ENCODE measurements at places on chromosomes 3 and 15. TPM values are rescaled to one million over a fixed set of nuclear protein-coding genes. Genes with fewer than 3 reads are reported as not detected.

- DNase-seq: peak; percentile 59
Measured at GRCh38 chr3:188584162-188584529, 430.2 kb downstream of the LPP start.

DNA sequence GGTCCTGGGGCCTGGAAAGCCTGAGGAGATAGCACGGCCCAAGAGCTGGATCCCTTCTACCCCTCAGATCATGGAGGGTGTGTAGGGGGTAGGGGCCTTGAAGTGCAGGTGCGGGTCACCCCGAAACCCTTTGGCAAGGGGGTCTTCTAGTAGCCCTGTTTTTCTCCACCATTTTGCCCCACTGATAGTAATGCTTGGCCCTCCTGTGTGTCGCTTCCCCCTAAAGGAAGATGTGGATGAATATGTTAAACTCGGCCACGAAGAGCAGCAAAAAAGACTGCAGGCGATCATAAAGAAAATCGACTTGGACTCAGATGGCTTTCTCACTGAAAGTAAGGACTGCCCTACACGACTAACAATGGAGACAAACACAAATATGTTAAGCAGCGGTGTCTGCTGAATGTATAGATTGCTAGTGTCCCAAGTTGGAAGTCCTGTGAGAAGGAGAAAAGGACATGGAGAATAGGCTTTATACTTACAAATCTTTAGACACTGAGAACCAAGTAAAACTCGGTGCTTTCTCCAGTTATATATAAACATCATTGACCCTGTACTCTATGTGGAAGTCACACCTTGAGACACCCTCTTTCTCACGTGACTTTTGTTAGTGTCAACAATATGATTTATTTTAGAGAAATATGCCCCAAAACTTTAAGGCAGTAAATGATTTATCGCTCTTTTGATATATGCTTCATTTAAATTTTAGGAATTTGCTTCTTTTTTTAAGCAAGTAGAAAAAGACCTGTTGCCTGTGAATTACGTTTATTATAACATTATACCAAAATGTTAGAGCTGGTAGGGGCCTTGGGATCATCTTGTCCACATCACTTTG lies 802 bp downstream of the RCN2 start:
- DNase-seq: no peak

DNA sequence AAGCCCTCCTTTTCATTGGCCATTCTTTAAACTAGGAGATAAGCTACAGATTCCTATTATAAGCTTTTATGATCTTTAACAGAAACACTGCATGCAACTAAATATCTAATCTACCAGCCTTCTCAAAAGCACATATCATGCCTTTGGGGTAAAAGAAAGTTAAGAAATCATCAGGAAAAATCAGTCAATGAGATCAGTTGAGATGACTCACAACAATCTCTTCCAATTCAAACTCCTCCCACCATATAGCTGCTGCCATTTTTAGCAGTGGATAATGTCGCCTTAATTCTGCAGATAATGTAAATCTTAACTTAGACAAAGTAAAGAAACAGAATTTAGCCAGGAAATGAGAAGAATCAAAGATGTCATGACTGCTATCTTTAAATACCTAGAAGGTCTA lies 135.2 kb upstream of the BCL6 start:
- no peak for DNase-seq

DNA sequence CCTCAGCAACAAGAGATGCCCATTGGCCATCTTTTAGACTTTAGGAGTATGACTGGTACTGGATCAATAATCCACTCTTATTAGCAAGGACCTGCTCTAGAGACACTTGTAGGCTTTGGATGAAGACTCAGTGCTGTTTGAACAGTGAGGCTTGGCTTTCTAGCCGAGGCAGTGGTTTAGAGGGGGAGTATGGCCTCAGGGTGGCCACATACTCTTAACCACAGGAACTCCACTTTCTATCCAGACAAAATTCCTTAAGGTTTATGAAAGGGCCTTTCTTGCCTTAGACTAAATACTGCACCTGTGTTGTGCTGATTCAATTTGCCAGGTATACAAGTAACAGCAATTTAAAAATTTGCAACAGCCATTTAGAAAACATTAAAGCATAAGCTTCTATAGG lies 1046.3 kb downstream of the DIPK2A start:
- no peak for DNase-seq

GRCh38 chr3:177538750-177539730 lies 341.8 kb upstream of the TBL1XR1 start:
- no peak for DNase-seq

- no peak for DNase-seq
Measured at GRCh38 chr3:150968341-150969035, 4.0 kb downstream of the CLRN1 start.

GRCh38 chr3:183249006-183249718 lies 3.9 kb upstream of the B3GNT5 start:
- DNase-seq: no peak

GRCh38 chr3:137259089-137259488 lies 301.3 kb downstream of the IL20RB start:
- no peak for DNase-seq

GRCh38 chr3:87780811-87781210 lies 278.0 kb downstream of the CGGBP1 start:
- no peak for DNase-seq

- DNase-seq: no peak
Measured at GRCh38 chr3:44905446-44906157, 31.2 kb downstream of the TGM4 start.

DNA sequence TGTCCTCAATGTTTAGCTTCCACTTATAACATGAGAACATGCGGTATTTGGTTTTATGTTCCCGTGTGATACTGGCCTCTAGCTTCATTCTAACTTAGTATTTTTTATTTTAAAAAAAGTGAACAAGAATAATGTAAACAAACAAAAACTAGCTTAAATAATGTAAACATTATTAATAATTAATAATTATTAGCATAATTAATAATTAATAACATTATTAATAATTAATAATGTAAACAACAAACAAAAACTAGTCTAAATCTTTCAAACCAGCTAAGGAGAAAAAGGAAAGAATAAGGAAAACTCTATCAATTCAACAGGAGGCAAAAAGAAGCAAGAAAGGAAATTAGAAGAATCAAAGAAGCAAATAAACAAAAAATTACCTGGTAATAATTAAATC lies 66.2 kb upstream of the CLSTN2 start:
- DNase-seq: no peak

DNA sequence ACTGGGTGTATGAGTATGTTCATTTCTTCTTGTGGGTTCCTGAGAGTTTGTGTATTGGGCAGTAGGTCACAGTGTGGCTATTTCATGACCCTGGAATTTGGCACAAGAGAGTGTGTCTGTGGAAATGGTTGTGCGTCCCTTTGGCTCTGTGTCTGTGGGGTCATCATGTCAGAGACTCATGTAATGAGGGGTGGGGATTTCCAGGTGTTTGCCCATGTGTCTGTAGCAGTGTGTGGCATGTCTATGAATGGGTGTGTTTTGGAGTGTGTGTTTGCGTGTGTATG lies 1.3 kb upstream of the GATA2 start:
- no peak for DNase-seq

DNA sequence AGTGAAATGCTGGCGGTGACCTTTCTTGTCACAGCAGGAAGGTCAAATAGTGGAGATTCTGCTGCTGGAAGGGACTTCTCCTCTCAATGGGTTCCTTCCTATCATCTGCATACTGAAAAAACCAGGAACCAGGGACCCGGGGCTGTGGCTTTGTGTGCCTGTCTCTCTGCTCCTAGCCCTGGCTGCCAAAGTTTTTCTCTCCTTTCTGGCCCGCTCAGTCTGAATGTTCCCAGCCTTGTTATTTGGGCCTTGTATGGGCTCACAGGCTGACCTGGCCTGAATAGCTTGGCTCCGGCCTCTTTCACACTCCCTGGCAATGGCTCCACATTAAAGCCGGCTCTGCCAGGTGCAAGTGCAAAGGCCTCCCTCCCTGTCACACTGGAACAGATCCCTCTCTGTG lies 94.7 kb downstream of the LRIG1 start:
- no peak for DNase-seq

- DNase-seq: no peak
Measured at GRCh38 chr3:111971533-111972130, 7.2 kb upstream of the ABHD10 start.

DNA sequence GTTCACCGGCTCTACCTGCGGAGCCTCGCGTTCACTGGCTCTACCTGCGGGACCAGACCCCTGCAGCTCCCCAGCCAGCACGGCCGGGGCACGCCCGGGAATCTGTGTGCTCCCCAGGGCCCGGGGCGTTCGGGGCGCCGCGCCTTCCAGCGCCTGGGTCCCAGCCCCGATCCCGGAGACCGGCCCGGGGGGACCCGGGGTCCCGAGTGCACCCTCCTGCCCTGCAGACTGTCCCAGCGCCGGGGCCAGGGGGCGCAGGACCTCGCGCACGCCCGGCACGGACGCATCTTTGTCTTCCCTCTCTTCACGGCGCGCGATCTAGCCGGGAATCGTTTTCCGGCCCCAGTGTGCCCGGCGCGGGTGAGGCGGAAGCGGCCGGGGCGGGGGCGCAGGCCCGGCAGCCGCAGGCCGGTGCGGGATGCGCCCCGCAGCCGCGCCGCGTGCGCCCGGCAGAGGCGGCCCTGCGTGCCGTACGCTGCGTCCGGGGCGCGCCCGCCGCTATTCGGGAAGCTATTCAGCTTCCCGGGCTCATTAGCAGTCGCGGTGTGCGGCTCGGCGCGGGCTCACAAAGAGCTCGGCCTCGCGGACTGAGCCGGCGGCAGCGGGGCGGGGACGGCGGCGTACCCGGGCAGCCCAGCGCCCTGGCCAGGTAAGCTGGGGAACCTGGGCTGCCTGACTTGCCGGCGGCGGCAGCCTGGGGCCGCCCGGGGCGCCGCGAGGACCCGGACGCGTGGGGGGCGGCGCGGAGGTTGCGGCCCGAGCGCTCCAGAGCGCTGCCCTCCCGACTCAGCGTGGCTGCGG lies at the start of gene APBA2:
Gene APBA2, plus strand, starts transcription at position 345 of the 801 bp plus-strand sequence. CDS start 167,911 bp downstream, outside the sequence.
- peak; percentile 57 for DNase-seq

- DNase-seq: no peak
Measured at GRCh38 chr3:78096488-78097255, 1056.8 kb downstream of the ROBO2 start.

DNA sequence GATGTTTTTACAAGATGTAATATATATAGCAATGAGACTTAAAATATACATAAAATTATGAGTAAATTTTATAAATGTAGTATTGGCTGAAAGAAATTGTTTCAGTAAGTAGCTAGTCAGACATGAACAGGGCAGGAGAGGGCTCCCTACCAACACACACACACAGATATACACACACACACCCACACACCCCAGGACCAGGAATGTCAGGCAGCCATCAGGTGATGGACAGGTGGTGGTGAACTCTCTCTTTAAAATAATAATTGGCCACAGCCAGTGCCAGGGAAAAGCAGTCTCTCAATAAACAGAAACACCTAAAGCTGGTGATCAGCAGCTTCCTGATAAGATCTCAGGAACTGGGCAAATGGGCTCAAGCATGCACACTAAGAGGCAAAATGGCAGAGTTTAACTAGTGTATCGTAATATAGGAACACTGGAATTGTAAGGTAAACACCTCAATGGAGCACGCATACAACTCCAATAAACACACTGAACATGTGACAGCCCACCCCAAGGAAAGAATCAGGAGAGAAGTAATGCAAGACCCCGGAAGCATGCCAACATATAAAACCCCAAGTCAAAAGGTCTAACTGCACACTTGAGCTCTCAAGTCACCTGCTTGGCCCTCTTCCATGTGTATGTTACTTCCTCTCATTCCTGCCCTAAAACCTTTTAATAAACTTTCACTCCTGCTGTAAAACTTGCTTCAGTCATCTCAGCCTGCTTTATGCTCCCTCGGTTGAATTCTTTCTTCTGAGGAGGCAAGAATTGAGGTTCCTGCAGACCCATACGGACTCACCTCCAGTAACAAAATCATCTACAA lies 1034.1 kb upstream of the SEMA6D start:
- no peak for DNase-seq

- no peak for DNase-seq
Measured at GRCh38 chr3:122200661-122201060, 17.2 kb downstream of the CASR start.

- DNase-seq: no peak
Measured at GRCh38 chr3:59821274-59821673, 771.4 kb upstream of the CFAP20DC start.

DNA sequence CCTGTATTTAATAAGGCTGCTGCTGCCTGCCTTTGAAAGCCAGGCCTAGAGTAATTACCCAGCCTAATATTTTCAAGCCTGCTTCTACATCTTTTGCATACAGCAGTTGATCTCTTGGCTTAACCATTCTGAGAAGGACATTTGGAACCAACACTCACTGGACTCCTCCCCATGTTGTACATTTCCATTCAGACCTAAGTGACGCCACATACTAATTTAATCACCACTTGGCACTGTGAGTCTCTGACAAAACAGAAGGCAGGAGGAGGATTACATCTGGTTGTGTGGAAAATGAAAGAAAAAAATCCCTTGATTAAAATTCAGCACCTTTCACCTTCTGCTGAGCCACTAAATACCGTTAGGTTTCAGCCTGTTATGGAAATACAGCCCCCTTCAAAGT lies 102.2 kb upstream of the ARRDC4 start:
- no peak for DNase-seq

GRCh38 chr3:112610121-112610520 lies 30.8 kb downstream of the CCDC80 start:
- DNase-seq: peak; percentile 69

DNA sequence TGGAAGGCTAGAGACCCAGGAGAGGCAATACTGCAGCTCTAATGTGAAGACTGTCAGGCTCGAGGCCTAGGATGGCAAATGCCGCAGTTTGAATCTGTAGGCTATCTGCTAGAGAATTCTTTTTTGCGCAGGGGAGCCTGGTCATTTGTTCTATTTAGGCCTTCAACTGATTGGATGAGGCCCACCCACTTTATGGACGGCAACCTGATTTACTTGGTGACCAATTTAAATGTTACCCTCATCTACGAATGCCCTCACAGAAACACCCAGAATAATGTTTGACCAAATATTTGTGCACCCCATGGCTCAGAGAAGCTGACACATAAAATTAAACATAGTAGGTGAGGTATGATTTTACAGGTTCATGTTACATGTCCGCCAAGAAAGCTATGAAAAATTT lies 300.7 kb upstream of the GRM7 start:
- no peak for DNase-seq

GPR149 gene
- total RNA-seq: not detected

MOBP gene
- not detected for total RNA-seq

ISLR gene
- total RNA-seq: 0.29 TPM

MNS1 gene
- 12.3 TPM for total RNA-seq
